ENCODE measurements at places on chromosomes 6 and 20. TPM values are rescaled to one million over a fixed set of nuclear protein-coding genes. Genes with fewer than 3 reads are reported as not detected.

The IL17A gene
- not detected for total RNA-seq

The KHDC1L gene
- total RNA-seq = not detected

The RBM39 gene
- total RNA-seq = 198 TPM

The BHLHE23 gene
- not detected for total RNA-seq

The PDYN gene
- total RNA-seq = not detected

The PRL gene
- total RNA-seq = not detected

The RAD21L1 gene
- not detected for total RNA-seq

The SLC17A2 gene
- not detected for total RNA-seq

The ASCC3 gene
- total RNA-seq = 19.1 TPM

The CTCFL gene
- total RNA-seq = not detected

The SLC35B2 gene
- total RNA-seq = 63.5 TPM

The C2 gene
- total RNA-seq = 0.46 TPM

The BPIFA1 gene
- not detected for total RNA-seq

The CSNK2A1 gene
- 141 TPM for total RNA-seq

The HRH3 gene
- total RNA-seq = not detected

The PPP1R16B gene
- total RNA-seq = 0.08 TPM

The MATN4 gene
- 0.16 TPM for total RNA-seq

The SSTR4 gene
- total RNA-seq = 0.32 TPM

The FOXQ1 gene
- 4.8 TPM for total RNA-seq

The GABRR1 gene
- not detected for total RNA-seq

The EPHA7 gene
- 0.15 TPM for total RNA-seq

The RNF39 gene
- 0.05 TPM for total RNA-seq

The GJA10 gene
- not detected for total RNA-seq

The RUNX2 gene
- 1.3 TPM for total RNA-seq

The CDSN gene
- not detected for total RNA-seq

The SOX12 gene
- total RNA-seq = 22.3 TPM

Data from A549 treated with Hydrocortisone at 1 μM for 4 hours (cell line).